ENCODE measurements at places on chromosomes 7 and 10.

DNA sequence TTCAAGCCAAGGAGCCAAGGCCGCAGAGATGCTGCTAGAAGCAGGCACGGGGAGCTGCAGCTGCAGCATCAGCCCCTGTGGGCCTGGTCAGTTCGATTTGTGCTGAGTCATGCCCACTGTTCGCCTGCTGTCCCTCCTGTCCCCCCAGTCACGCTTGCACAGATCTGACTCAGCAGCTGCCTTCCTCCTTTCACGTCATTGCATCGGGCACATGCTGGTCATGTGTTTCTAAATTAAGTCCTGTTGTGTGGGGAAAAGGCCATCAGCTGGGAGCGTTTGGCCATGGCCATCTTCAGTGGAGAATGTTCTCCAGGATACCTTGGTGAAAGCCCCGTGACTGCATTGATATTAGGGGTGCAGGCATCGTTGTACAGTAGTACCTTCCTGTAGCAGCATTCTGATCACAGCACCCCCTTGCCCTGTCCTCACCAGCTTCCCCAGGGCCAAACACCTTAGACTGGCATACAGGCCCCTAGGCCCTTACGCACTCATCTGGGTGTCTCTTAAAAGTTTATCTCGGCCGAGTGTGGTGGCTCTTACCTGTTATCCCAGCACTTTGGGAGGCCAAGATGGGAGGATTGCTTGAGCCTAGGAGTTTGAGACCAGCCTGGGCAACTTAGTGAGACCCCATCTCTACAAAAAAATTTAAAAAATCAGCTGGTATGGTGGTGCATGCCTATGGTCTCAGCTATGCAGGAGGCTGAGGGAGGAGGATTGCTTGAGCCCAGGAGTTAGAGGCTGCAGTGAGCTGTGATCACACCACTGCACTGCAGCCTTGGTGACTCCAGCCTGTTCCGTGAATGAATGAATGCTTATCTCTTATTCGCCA is 23.2 kb downstream of the POR start:
- DNase-seq = no peak

- no peak for DNase-seq
These were observed 24.1 kb upstream of the CDCA7L start for GRCh38 chr7:21969822-21970221.

- DNase-seq = peak; percentile 65
These were observed 33.7 kb downstream of the NRBF2 start for GRCh38 chr10:63166742-63167258.

DNA sequence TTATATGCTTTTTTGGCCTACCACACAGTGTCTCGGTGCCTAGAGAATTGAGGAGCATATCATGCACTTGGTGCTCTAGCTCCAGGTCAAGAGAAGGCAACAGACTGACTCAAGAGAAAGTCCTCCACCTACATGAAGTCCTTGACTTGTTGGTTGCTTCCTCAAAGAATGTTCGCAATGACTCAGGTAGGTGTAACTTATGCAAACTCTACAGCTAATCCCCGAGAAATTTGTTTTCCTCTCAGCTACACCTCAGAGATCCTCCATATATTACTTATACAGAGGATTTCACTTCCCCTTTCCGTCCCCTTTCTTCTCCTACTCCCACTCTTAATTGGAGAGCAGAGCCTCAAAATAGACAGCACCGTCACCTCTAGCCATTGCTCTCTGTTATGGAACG is 1013.1 kb downstream of the KCNMA1 start:
- DNase-seq = no peak

DNA sequence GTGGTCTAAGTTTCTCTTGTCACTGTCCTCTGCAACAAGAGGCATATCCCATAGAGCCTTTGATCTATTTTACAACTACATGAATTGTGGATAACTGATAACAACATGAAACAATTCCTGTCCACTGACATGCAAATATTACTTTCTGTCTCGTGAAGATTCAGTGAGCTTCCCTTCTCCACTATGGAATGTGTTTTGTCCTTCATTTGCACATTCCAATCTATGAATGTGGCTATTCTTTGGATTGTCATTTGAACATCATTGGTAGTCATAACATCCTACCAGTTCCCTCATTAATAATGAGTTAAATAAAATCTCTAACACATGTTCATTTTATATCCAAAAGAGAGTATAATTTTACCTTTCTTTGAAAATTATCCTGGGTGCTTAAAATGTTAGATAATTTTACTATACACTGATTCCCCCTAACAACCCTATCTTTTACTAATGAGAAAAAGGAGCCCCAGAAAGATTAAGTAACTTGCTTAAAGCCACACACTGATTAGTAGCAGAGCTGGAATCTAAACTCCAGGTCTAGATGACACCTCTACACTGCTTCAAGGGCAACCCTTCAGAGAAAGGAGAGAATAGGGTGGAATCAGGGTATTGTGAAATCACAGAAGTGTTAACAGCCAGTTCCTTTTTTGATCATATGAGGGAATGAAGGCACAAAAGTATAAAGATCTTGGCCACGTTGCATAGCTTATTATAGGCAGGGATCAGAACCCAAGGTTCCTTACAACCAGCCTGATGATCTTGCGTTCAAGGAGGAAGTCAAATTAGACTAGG is 39.1 kb downstream of the PDE1C start:
- no peak for DNase-seq

- DNase-seq = no peak
These were observed 72.1 kb downstream of the SEM1 start for GRCh38 chr7:96637522-96637921.

GRCh38 chr7:110400411-110400810 is 690.5 kb upstream of the LRRN3 start:
- DNase-seq = no peak

- no peak for DNase-seq
These were observed 40.3 kb upstream of the YAE1 start for GRCh38 chr7:39525926-39526325.

- DNase-seq = no peak
These were observed 297.1 kb downstream of the PRPF18 start for GRCh38 chr10:13883636-13884444.

- DNase-seq = no peak
These were observed 127.2 kb downstream of the LRRC4 start for GRCh38 chr7:127903892-127904669.

DNA sequence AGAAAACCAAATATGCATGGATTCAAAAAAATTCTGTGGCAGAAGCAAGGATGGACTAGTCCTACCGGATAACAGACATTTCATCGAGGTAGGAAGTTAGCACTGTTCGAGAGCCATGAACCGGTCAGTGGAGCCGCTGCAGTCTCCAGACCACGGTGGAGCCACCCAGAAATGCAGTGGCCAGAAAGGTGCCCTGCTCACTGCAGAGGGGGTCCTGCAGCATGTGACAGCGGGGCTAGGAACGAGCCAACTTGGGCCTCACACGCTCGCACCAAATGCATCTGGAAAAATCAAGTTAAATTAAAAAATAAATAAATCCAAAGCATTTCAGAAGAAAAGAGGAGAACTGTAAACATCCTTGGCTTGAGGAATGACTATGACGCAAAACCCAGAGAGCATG is 13.1 kb upstream of the CFAP46 start:
- no peak for DNase-seq

DNA sequence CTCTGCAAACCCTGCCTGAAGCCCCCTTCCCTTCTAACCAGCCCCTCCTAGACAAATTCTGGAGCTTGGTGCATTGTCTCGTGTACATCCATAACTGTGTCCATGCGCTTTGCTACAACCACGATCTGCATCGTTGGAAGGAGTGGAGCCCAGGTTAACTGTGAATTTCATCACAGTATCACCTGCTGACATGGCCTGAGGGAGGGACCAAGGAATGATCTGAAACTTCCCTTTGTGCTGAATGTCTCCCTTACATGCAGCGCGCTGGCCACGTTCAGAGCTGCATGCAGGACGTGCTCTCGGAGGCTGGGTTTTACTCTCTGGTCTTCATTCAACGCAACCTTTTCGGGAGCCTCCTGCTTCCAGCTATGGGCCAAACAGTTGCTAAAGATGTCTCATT is 222.3 kb downstream of the CUX1 start:
- no peak for DNase-seq

- DNase-seq = no peak
These were observed 273.6 kb downstream of the SDHAF3 start for GRCh38 chr7:97390915-97391593.

DNA sequence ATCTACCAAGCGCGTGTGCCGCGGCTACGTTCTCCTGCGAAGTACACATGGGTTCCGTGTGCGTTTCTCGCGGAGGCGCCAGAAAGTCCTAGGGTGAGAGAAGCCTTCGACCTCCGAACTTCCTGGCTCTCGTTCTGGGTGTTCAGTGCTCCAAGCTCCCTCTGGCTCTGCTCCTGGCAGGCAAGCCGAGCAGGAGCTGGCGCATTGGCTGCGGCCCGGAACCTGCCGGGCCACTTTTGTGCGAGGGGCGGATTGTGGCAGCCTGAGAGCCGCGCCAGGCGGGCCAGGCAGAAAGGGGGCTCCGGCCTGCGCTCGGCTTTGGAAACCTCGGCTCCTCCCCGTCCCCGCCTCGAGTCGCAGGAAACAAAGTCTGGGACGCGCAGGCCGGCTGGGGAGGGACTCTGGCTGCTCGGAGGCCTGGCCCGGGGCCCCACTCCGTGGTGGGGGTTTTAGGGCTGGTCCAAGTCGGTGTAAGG is 9.6 kb downstream of the EMX2 start:
- no peak for DNase-seq

DNA sequence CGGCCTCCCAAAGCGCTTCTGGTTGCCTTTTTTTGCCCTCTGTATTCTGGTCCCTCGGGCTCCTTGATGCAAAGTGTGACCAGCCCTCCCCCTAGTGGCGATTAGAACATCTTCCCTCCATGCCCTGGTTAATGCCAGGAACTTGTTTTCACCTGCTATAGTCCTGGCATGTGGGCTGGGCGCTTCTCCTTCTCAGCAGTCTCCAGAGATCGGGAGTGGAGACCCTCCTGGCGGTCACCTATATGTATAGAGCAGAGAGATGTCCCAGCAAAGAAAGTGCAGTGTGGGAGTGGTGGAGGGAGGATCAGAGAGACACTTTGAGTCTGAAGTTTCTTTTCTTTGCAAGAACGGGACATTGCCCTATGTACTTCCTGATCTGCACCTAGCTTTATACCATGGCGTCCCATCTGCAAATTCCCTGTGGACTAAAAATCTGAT is 264.1 kb downstream of the OTUD1 start:
- peak; percentile 44 for DNase-seq

- no peak for DNase-seq
These were observed 257.3 kb downstream of the GPAM start for GRCh38 chr10:111926286-111926685.

GRCh38 chr10:5945561-5946418 is 31.6 kb downstream of the IL15RA start:
- no peak for DNase-seq

DNA sequence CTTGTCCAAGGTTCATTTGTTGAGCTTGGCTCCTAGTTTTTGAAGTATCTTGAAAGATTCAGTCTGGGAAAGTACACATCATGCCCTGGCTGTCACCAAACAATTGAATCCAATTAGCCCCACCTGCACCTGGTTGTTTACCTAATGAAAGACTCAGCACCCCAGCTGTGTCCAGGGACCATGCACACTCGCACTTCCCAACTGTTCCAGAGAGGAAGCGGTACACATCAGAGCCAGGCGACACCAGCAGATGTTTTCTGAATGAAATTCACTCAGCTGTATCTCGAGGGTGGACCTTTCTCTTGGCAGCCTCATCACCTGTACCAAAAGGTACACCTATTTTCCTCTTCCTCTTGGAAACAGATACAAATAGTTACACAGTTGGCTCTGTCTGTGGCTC is 216.4 kb upstream of the LRGUK start:
- DNase-seq = no peak

Data from CD4-positive, alpha-beta T cell treated with Interleukin-12 subunit alpha and Interleukin-12 subunit beta, for 1 hour (primary cell).